GM13976 (cell line): ENCODE measurements at places on chromosomes 12 and 14.
A peak's percentile ranks its signal among the peaks of the same experiment; 100 is the strongest.

GRCh38 chr14:23306412-23307145, at the start of gene BCL2L2:
Gene BCL2L2, plus strand, starts transcription at chr14:23306833. Its CDS starts 935 bp downstream, at chr14:23307768.
- peak; percentile 90 for DNase-seq

DNA sequence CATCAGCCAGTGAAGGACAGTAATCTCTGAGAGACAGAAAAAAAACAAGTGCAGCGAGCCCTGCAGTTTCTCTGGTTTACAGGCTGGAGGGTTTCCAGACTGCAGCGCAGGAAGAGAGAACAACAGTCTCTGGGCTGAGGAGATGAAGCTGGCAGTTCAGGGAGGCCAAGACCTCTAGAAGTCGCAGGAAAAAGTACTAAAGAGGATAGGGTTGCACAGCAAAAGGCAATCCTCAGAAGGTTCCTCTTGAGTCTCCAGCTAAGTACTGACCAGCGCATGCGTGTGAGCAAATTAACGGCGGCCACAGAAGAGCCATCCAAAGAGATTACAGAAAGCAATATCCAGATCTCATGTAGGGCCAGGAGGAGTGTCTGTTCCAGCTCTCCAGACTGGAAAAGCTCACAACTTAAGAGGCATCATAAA, 12.2 kb upstream of the CCDC60 start:
- DNase-seq, result no peak

DNA sequence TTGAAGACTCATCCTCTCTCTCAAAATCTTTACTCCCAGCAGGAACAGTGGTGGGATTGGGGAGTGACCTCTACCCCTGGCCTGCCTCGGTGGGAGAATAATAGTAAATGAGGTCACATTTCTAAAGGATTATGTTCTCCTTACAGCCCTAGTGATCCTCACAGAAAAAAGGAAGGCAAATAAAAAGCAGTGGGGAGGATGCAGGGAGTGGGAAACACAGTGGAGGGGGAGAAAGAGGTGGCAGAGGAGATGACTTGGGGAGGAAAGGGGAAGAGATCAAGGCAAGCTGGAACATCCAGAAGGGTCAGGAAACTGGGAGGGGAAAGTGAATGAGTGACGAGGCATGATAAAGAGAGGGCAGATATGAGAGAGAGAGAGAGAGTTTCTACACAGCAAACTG, 8.3 kb upstream of the SYNDIG1L start:
- no peak for DNase-seq

DNA sequence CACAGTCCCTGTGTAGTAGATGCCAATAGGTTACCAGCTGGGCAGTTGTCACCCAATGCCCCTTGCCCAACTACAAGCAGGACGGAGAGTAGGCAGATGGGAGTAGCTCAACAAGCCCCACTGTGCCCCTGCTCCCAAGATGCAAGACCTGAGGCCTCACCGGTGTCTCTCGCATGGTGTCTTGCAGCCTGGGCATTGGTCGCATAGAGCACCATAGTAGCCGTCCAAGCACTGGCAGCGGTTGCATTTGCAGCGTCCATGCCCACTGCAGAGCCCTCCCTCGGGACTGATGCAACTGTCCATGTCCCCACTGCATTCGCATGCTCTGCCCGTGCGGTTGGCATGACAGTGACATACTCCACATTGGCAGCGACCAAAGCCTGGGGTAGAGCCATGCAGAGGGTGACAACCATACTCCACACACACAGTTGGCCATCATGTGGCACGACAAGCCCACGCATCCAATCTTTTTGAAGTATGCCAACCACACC, 11.9 kb upstream of the CSAD start:
- no peak for DNase-seq

DNA sequence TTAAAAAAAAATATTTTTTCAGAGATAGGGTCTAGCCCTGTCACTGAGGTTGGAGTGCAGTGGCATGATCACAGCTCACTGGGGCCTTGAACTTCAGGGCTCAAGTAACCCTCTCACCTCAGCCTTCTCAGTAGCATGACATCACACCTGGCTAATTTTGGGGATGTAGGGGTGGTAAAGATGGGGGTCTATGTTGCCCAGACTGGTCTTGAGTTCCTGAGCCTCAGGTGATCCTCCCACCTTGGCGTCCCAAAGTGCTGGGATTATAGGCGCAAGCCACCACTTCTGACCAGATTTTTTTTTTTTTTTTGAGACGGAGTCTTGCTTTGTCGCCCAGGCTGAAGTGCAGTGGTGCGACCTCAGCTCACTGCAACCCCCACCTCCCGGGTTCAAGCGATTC, 80.9 kb downstream of the HECTD1 start:
- DNase-seq, result no peak
